ENCODE measurements at places on chromosomes 2 and 18.

DNA sequence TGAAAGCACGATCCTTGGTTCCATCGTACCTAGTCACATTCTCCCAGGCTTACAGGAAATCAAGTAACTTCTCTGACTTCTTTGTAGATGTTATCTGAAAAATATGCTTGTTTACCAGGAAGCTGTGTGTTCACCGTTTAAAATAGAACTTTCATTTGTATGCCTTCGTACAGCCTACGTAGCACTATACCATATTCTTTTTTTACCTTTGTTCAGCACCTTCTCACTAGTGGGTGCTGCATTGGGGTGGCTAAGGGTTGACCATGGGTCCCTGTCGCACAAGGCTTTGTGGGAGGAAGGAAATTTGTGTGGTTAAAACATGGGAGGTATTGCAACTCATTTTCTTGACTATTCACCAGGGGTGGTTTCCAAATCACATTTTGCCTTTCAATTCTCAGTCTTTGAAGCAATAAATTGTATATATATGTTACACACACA, 16.6 kb downstream of the MALT1 start:
- no peak for DNase-seq

DNA sequence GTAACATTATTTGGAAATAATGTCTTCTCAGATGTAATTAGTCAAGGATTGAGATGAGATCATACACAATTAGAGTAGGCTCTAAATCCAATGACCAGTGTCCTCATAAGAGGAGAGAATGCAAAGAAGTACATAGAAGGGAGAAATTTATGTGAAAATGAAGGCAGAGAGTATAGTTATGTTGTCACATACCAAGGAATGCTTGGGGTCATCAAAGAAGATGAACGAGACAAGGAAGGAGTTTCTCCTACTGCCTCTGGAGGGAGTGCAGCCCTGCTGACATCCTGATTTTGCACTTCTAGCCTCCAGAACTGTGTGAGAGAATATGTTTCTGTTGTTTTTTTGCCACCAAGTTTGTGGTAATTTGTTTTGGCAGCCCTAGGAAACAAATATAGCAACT, 100.1 kb downstream of the GALNT13 start:
- no peak for DNase-seq

GRCh38 chr2:79887747-79888374, 375.0 kb downstream of the CTNNA2 start:
- no peak for DNase-seq

GRCh38 chr2:43327119-43327518, 100.7 kb upstream of the ZFP36L2 start:
- no peak for DNase-seq

DNA sequence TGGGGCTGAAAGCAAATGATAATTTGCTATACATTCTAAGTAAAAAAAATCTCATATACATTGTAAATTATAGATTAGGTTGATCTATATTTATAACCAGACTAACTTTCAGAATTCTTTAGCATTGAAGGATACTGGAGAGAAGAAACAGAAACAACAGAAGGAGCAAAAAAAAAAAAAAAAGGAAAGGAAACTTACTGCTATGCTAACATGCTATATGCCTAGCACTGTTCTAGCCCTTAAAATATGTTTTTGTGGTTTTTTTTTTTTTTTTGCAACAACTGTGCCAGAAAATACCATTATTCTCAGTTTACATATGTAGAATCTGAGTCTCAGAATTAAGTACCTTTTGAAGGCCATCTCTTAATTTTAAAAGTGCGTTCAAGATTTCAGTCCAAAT, 204.9 kb upstream of the MC4R start:
- DNase-seq = no peak

GRCh38 chr18:76414936-76415621, 80.0 kb downstream of the ZNF516 start:
- no peak for DNase-seq
